ENCODE measurements at places on chromosomes 6 and 20.

DNA sequence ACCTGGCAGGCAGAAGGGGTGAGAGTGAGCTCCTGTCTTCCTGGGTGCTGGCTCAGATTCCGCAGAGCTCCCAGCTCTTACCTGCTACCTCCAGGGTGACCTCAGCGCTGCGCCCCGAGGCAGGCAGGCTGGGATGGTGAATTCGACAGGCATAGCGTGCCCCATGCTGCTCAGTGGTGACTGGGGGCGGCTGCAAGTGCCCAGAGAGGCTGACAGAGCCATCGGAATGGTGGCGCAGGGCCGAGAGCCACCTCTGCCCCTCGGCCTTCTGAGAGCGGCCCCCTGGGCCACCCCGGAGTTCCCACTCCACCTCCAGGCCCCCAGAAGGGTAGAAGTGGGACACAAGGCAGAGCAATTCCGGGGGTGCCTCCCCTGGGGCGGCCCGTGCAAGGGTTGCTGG lies 5.5 kb upstream of the RGL2 start:
- no peak for DNase-seq

- DNase-seq, result no peak
Observed at GRCh38 chr6:149859938-149860337, 4.2 kb downstream of the LRP11 start.

DNA sequence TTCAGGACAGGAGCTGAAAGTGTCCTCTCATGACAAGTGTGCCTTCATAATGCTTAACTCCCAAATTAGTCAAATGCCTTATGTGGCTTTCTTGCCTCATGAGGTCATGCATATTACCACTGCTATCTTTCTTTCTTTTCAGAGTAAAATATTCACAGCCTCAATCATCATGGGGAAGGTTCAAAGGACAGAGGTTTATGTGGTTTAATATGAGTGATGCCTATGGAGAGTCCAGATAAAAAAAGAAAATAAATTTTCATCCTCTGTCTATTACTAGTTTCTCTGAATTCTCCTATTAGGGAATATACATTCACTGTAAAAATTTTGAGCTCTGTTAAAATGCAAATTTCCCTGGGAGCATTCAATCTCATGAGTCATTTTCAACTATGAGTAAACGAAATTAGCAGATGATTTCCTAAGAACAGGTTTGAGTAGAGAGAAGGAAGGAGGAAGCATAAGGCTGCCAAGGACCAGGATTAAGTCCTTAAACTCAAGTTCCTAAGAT lies 396.9 kb upstream of the ADGRB3 start:
- no peak for DNase-seq

GRCh38 chr20:4411744-4412143 lies 310.0 kb upstream of the PRND start:
- no peak for DNase-seq

DNA sequence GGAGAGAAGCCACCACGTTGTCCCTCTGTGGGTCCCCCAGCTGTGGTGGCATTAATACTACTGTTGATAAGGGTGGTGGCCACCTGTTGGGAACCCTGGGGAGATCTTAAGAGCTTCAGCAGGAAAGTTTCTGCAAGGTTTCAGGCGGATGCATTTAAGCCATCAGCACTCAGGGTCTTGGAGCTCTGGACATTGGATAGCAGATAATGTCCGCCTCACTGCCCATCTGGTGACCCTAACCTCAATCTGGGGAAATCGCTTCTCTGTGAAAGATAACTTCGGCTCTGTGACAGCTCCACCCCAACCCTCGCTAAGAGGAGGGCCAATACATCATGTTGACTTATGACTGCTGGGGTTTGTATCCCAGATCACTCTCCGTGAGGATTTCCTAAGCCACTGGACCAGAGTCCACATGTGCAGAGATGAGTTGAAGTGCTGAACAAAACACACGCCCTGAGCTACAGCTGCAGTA lies 92.9 kb downstream of the FOXC1 start:
- DNase-seq, result no peak

DNA sequence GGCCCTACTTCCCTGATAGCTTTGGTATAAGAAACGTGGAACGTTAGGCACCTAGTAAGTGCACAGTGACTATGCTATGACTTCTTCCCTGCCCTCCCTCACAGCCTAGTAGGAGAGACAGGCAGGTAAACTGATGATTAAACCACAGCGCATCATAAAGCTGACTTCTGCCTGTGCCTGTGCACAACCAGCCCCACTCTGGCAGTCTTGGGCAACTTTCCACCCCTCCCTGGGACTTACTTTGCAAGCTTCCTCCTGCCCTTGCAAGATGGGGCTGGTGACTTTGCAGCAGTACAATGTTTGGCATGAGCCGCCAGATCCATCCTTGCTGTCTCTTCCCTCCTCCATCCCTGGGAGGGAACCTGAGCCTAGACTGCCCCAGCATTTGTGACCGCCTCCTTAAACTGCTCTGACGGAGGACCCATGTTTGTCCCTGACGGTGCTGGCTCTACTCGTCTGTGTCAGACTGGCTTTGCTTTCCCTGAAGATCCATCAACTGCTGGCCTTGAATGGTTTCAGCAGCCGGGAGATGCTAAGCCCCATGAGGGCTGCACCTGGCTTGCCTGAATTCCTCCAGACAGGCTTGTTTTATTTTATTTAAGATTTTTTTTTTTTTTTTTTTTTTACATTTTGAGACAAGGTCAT lies 36.1 kb downstream of the EFCAB8 start:
- DNase-seq, result no peak

DNA sequence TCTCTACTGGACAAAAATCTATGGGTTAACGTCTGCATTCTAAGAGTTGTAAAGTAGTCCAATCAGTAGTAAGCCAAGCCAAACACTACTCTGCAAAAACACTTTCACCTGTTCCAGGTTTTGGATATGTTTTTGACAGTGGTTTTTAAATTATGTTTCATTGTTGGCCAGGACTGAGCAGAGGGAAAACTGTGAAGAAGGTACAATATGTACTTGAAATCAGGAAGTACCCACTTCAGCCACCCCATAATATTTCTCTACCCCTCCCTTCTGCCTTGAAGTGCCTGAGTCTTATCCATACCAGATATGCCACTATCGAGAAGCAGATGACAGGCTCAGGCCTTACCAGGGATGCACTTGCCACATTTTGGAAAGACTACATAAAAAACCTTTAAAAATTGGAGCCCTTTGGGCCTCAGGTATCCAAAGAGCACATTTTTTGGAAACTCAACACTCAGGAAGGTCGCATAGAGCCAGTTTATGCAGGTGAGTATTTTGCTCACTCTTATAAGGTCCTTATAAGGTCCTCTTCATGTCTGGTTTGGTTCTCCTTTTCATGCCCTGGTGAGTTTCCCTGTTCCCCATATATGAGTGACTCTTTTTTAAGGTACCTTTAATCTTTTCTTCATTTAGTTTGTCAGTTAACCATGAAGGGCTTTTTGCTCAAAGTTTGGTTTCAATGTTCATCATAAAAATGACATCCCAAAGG lies 859.3 kb upstream of the FLRT3 start:
- no peak for DNase-seq

- DNase-seq, result no peak
Observed at GRCh38 chr6:105932440-105932839, 153.7 kb upstream of the PRDM1 start.

DNA sequence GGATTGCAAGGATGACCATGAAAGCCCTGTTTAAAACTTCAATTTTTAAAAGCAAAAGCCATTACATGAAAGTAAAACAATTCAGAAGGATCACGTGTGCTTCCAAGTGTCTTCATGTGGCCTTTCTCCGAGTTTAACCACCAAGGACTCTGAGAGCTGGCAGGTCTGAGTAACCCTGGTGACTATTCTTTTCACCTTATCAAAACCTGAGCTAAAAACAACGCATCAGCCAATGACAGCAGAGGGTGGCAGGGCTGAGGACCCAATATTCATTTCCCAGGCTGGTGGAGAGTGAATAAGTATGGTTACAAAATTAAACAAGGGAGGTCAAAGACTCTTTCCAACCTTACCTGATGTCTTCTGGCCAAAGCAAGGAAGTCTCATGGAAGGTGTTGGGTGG lies 46.7 kb downstream of the DNAAF9 start:
- DNase-seq, result no peak

GRCh38 chr6:81933089-81933488 lies 180.6 kb upstream of the TENT5A start:
- DNase-seq, result no peak

- no peak for DNase-seq
Observed at GRCh38 chr20:50056951-50057713, 55.8 kb downstream of the UBE2V1 start.

GRCh38 chr6:152461556-152461955 lies 175.6 kb downstream of the SYNE1 start:
- no peak for DNase-seq

GRCh38 chr6:105642708-105643107 lies 239.8 kb upstream of the PREP start:
- no peak for DNase-seq

GRCh38 chr6:109323241-109323640 lies 59.0 kb downstream of the CD164 start:
- DNase-seq, result no peak

- DNase-seq, result no peak
Observed at GRCh38 chr6:159852877-159853276, 37.9 kb upstream of the MAS1 start.

DNA sequence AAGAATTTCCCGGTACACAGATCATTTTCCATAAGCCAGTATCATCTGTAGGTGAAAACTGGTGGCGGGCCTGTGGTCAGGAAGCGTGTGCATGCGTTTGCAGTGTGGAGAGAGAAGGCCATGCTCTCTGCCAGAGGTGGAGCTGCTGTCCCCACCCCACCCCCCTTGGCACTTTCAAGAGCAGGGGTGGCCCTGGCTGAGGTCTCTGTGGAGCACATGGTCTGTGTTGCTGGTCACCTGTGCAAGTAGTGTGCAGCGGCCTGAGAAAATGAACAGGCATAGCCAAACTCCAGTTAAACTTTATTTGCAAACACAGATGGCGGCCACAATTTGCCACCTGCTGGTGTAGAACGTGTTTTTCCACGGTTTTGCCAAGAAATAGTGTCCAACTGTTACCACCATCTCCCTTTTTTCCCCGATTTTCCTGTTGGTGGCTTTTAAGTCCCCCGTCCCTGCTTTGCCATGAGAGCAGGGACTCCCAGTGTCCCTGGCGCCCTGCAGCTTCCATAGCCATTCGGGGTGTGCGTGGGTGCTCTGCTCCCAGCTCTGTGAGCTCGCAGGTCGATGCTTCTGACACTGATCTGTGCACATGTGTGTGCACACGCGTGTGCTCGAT lies 2.5 kb downstream of the ADRM1 start:
- no peak for DNase-seq

GRCh38 chr6:40083141-40083920 lies 149.1 kb upstream of the MOCS1 start:
- DNase-seq, result no peak

DNA sequence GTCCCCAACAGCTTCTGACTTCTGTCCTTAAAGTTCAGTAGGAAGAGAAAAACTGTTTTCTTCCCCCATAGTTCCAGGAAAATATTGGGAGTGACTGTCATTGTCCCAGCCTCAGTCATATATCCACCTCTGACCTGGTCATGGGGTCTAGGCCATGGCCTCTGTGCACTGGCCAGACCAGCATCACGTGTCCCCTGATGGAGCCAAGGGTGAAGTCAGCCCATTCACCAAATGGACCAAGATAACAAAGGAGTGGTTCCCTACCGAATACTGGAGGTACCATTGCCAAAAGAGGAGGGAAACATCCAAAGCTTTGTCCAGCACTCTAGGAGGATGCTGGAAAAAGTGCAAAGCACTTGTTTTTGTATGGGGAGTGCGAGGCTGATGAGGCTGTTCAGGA lies 395.4 kb downstream of the TAF4 start:
- no peak for DNase-seq

DNA sequence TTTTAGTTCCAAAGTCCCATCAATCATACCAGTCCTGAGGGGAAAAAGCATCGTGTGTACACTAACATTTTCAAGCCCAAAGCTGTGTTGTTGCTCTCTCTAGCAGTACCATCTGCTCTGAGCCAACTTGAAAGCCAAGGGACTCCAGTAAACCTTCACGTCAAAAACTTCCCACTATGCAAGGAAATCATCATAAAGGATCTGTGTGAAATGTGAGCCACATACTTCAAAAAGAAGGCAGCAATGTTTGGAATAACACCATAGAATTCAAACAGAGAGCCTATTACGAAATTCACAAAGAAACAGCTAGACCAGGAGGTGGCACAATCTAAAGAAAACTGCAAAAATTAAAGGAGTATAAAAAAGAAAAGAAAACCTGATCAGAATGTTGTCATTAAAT lies 399.8 kb upstream of the EPHA7 start:
- DNase-seq, result peak; percentile 4

DNA sequence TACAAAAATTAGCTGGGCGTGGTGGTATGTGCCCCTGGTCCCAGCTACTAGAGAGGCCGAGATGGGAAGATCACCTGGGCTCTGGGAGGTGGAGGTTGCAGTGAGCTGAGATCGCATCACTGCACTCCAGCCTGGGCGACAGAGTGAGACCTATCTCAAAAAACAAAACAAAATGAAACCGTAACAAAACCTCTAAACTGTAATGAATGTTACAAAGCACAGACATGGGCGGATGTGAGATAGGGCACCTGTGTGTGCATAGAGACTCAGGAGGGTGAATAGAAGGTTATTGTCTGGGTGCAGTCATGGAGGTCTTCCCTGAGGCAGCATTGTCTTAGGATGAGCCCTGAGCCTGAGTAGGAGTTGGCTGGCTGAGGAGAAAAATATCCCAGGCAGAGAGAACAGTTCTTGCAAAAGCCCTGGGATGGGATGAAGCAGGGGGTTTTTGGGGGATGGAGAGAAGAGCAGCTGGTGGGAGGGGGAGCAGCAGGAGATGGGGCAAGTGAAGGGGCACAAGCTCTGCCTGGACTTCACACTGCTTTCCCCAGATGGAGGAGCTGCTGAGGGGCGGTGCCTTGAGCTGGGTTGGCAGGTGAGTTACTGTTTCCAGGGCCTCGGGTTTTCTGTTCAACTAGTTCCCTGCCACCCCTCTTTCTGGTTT lies 5.2 kb downstream of the BCAS4 start:
- no peak for DNase-seq

DNA sequence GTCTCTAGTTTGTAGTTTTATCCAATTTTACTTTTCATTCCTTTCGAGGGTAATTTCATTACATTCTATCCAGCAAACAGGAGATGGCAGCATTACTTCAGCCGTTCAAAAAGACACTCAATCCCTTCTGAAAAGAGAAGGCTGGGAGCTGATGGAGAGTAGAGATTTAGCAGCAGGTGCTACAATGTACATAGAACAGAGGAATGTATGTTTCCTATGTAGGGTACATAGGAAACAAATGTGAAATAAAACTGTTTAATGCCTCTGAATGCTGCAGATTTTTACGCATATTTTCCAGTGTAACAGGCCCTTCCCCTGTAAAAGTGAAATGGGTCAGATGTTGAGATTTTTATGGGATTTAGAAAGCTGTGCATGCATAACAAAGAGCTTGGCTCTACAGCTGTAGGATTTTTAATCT lies 16.0 kb downstream of the RPS12 start:
- DNase-seq, result peak; percentile 38

DNA sequence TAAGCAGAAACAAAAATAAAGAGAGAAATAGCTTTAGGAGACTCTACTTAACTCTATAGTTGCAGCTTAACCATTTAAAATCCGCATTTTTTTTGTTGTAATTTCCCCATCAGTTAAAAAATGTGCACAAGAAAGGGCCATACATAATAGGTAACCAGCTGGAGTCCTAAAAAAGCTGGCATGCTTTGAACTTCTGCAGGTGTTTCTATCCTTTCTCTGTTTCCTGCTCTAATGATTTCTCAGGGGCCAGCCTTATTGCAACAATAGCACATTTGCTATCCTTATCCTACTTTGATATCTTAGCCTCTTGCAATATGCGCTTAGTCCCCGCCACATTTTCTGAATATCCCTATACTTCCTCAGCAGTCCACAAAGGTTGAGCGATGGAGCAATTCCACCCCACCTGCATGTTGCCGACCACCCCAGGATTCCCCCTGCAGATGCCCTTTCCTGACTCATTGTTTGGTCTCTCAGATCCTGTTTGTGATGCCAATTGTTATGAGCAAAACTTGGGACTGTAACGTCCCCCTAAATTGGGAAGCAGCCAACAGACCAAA lies 48.5 kb downstream of the TRIM27 start:
- no peak for DNase-seq

Measured in HEK293T (cell line).